ENCODE measurements at places on chromosomes 11 and 22.
A peak's percentile ranks its signal among the peaks of the same experiment; 100 is the strongest.

- no peak for DNase-seq
Measured at GRCh38 chr11:72704028-72704782, 30.0 kb upstream of the PDE2A start.

DNA sequence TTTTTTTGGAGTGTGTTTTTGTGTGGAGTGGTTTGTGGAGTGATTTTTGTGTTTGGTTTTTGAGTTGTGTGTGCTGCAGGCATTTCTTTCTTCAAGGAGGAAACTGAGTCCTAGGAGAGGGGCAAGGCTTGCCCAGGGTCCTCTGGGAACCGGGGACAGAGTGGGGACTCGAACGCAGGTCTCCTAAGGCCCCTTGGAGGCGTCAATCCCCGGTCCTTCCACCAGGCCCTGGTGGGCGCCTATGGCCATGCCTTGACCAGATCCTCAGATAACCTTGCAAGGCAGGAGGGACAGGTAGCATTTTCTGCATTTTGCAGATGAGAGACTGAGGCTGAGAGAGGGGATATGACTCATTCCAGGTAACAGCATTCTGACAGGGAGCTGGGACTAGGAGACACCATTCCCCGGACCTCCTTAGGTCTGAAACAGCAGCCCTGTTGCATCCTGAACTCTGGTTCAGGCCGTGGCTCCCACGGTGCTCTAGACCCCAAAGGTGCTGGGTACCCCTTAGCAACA, 39.1 kb downstream of the MYO7A start:
- DNase-seq, result no peak

- DNase-seq, result no peak
Measured at GRCh38 chr11:26096451-26096850, 235.5 kb upstream of the ANO3 start.

- no peak for DNase-seq
Measured at GRCh38 chr11:10937385-10937771, 79.5 kb upstream of the ZBED5 start.

DNA sequence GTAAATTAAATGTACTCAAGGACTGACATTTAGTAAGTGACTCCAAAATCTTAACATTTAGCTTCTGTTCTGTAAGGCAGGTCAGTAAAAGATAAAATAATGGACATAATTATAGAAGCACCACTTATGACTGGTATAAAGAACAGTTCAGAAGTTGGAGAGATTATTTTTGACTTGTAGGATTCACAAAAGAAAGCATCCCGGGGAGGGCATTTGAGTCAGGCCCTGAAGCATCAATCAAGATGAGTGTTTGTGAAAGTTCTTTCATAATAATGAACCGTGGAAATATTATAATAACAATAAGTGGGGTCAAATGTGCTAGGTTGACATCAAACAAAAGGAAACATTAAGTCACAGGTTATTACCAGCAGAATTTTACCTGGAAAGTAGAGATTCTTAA, 201.9 kb downstream of the DDX10 start:
- DNase-seq, result no peak

GRCh38 chr11:108796551-108796950, 131.7 kb downstream of the DDX10 start:
- no peak for DNase-seq

GRCh38 chr11:61787928-61788491, 4.4 kb downstream of the TMEM258 start:
- DNase-seq, result no peak

- no peak for DNase-seq
Measured at GRCh38 chr11:116424615-116425261, 348.0 kb downstream of the BUD13 start.

GRCh38 chr11:116712428-116712827, 60.4 kb downstream of the BUD13 start:
- DNase-seq, result no peak

GRCh38 chr22:35310556-35311550, 11.2 kb downstream of the TOM1 start:
- DNase-seq, result peak; percentile 15

DNA sequence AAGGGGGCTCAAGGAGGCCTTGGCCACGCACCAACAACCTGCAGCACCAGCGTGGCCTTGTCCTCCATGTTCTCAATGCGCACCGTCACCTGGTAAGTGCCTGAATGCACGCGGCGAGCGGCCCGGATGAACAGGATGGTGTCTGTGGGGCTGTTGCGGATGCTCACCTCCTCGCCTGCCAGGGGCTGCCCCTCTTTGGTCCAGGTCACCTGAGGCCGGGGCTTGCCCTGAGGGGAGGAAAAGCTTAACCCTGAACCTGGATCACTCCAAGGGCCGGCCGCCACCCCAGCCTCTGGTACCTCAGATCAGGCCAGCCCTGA, 19.0 kb downstream of the MYBPC3 start:
- DNase-seq, result no peak

GRCh38 chr11:99522467-99523173, 501.9 kb downstream of the CNTN5 start:
- DNase-seq, result no peak

- no peak for DNase-seq
Measured at GRCh38 chr11:20162824-20163782, 2.8 kb upstream of the DBX1 start.

DNA sequence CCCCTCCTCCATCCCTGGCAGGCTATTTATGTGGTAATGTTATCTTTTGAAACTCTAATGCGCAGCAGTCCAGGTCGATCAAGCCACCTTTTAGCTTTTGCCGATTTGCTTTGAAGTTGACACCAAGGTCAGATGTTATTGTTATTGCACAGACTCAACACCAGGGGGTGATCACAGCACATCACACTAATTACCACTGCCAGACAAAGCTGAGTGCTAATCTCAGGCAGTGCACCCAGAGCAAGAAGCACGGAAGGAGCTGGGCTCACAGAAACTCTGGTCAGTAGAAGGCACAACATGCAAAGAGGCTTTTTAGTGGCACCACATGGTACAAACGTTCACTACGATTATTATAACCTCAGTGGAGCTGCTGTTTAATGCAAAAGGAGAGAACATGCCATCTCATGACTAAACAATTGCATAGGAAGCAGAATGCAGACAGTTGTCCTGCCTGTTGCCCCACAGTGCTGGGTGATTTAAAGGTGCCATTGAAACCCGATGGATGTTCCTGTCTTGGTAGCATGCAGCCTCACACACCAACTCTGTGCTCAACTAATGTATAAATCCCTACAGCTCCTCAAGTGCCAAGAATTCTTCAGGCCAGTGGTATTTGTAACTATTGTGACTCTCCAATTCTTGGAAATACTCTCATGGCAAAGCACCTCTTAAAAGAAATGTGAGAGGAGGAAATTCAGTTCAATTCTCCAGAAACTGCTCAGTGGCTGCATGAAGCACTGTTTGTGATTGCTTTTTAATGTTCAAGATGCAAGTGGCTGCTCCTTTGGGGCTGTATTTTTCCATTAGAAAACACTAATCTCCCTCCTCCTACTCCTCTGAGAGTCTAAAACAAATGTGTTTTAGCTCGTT, 353.9 kb upstream of the DDI1 start:
- DNase-seq, result peak; percentile 70

- no peak for DNase-seq
Measured at GRCh38 chr11:44763121-44763820, 36.5 kb downstream of the TSPAN18 start.

DNA sequence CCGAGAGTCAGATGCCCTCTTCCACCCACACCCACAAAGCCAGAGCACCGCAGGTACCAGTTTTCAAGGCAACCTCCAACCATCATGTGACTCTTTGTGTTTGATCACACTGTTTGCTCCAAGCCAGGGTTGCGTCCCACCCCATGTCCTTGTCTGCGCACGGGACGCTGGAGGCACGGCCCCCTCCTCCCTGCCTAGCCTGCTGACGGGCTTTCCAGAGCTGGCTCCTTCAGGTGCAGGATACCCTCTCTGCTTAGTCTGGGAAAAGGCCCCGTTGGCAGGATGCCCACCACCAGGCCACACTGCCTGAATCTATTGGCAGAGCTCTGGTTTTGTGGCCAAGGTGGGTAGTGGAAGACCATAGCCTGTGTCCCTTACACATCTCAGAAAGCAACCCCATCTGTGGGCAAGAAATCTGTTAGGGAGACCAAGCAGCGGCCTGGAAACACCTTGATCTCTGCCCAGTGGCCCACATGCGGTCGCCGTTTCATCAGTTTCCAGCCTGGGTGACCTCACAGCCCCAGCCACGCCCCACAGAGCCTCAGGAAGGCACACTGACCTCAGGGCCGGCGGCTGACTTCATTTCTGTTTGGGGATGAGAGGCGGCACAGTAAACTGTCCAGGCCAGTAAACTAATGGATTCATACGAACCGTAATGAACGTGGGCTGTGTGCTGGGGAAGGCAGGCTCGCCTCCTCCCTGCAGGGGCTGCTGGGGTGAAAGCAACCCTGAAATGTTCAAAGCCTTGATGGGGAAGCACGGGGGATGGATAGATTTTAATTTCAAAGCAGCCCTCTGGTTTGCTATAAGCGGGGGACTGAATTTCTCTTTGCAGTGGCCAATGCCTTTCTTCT, 25.8 kb downstream of the CDPF1 start:
- no peak for DNase-seq

- DNase-seq, result no peak
Measured at GRCh38 chr11:9016916-9017642, 13.3 kb upstream of the NRIP3 start.

- no peak for DNase-seq
Measured at GRCh38 chr11:1396375-1396841, 6.7 kb downstream of the BRSK2 start.

- DNase-seq, result no peak
Measured at GRCh38 chr22:19386248-19386647, 45.3 kb downstream of the HIRA start.

GRCh38 chr11:35661534-35661933, 1.0 kb upstream of the TRIM44 start:
- DNase-seq, result no peak

- peak; percentile 58 for DNase-seq
Measured at GRCh38 chr11:102560555-102561011, 30.0 kb upstream of the MMP7 start.

GRCh38 chr11:41051919-41052635, 407.4 kb downstream of the LRRC4C start:
- no peak for DNase-seq

- DNase-seq, result no peak
Measured at GRCh38 chr11:59783632-59784090, 26.9 kb downstream of the MRPL16 start.

- no peak for DNase-seq
Measured at GRCh38 chr11:129658526-129658867, 157.2 kb upstream of the TMEM45B start.

GRCh38 chr22:37284805-37285355, 2.6 kb downstream of the CYTH4 start:
- DNase-seq, result peak; percentile 34

GRCh38 chr22:24383061-24383460, 44.3 kb upstream of the ADORA2A start:
- no peak for DNase-seq

DNA sequence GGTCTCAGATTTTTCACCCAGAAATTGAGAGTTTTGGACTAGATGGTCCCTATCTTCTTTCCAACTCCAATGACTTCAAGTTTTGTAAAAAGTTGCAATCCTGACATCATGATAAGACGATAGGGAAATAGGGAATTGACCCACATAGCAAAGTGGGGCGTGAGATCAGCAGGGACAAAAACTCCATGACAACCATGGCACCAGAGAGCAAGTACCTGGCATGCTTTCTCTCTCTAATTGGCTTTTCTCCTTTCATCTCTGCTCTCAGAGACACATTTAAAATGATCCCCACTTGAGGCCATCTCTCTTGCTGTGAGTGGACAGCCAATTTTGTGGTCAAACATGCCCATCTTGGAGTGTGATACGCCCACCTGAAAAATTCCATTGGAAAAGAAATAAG, at the start of gene OR5AN1:
Gene OR5AN1, plus strand, starts transcription at position 301 of the 400 bp plus-strand sequence. CDS start 5,564 bp downstream, outside the sequence.
- no peak for DNase-seq

GRCh38 chr11:31617246-31617645, 107.7 kb downstream of the ELP4 start:
- no peak for DNase-seq

DNA sequence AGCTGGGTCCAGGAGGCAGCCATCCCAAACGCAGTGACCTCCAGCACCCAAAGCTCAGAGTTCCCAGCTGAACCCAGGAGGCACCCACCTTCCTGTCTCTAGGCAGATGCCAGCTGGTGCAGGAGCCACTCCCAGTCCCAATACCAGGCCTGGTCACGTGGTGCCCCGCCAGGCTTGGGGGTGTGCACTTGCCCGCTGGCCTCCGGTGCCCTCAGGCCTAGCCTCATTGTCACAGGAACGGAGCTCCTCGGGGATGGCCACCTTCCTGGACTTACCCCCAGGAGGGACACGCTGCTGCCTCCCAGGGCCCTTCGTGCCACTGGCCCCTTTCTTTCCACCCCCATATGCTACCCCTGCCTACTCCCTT, 4.6 kb downstream of the BID start:
- no peak for DNase-seq

GRCh38 chr22:40997520-40997919, 46.3 kb downstream of the RBX1 start:
- DNase-seq, result no peak

- no peak for DNase-seq
Measured at GRCh38 chr11:1665313-1665712, 31.7 kb upstream of the KRTAP5-6 start.

Data from CD4-positive, alpha-beta T cell (primary cell).